ENCODE measurements at places on chromosomes 4 and X.

DNA sequence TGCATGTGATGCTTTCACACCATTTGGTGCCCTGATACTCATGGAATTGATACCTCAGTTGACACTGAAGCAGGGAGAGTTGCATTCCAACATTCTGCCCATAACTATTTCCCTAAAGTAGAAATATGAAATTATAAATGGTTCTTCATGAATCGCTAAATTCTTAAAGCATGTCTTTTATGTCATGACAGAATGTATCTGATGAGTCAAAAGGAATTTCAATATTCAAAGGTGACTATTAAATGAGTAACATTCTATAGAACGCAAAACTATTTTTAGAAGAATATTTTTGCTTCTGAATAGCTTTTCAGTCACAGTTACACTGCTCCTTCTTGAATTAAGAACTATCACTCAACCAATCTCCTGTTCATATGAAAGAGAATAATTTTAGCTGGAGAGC lies 152.8 kb downstream of the ADGRA3 start:
- DNase-seq = no peak

- no peak for DNase-seq
Measured at GRCh38 chr4:45324455-45325417, 598.4 kb upstream of the GNPDA2 start.

GRCh38 chr4:159269116-159269515 lies 166.2 kb downstream of the RAPGEF2 start:
- no peak for DNase-seq

DNA sequence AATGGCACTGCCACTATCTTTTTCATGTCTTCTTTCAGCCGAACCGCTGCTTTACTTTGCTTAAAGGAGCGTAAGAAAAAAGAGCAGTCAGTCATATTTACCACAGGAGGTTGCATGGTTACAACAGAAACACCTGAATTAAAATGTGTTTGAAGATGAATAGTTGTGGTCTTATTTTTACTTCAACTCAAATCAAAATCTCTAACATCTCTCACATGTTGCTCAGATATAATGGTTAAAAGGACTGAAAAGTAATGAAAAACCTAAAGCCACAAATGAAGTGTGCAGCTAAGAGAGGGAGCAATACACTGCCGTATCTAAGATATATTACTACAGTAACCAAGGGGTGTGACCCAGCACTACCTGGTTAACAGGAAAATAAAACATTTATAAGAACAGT lies 27.4 kb downstream of the FAM13A start:
- DNase-seq = no peak

DNA sequence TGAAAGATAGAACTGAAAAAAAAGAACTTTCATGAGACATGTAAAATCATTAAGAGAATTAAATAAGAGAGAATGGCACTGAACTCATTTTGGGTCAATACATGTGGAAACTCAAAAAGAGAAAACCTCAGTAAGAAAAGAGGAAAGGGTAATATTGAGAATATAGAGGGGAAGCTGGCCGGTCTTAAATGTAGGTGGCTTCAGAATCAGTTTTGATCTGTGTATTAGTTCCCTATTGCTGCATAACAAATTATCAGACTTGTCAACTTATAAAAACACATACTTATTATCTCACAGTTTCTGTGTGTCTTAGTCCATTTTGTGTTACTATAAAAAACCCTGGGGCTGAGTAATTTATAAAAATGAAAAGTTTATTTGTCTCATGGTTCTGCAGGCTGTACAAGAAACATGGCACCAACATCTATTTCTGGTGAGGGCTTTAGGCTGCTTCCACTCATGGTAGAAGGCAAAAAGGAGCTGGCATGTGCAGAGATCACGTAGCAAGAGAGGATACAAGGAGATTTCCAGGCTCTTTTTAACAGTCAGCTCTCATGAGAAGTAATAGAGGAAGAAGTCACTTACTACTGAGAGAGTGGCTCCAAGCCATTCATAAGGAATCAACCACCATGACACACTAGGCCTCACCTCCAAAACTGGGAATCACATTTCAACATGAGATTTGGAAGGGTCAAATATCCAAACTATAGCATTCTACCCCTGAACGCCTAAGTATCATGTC lies 29.6 kb downstream of the SATL1 start:
- DNase-seq = no peak

- no peak for DNase-seq
Measured at GRCh38 chrX:6223516-6223915, 5.2 kb downstream of the NLGN4X start.

DNA sequence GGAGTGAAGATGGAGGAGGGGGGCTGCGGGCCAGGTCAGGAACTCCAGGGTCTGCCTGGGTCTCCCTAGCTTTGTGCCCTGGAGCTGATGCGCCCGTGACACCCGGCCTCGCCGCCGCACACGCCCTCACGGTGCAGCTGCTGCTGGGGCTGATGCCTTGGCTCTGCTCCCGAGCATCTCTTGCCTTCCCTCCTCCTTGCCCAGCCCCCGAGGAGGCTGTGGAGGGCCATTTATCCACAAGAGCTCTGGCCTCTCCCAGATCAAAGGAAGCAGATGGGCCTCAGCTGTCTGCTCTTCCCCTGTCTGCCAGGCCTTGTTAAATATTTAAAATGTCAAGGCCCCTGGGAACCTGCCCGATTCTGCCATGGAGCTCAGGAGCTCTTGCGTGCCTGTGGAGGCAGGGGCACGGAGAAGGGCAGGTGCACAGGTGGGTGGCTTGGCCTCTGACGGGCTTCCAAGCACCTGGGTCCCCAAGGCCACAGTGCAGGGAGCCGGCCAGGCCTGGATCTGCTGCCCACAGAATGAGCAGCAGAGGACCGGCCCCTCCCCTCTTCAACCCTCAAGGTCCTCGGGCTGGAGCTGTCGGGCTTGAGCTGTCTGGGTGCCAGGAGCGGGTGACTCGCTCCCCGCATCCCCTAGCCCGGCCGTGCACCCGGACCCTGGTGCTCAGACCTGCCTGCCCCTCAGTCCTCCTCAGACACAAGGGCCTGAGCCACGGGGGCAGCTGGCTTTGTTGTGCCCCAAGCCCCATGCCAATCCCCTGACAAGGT lies 20.3 kb downstream of the ATP2B3 start:
- DNase-seq = no peak

DNA sequence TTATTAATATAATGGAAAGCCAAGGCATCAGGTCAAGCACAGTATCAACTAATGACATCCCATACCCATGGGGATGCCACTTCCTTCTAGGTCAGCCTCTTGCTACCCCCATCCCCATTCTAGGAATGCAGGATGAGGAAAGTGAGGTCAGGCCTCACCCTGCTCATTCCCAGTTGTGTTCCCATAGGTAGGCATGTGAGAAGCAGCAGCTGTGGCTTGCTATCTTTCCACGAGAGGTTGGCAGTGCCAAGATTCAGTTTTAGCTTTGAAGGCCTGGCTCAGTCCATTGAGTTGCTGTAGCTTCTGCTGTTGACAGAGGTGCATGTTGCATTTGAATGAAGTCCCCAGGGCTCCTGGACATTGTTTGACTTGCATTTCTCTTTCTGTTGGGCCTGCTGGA lies 15.5 kb downstream of the LONRF3 start:
- no peak for DNase-seq

DNA sequence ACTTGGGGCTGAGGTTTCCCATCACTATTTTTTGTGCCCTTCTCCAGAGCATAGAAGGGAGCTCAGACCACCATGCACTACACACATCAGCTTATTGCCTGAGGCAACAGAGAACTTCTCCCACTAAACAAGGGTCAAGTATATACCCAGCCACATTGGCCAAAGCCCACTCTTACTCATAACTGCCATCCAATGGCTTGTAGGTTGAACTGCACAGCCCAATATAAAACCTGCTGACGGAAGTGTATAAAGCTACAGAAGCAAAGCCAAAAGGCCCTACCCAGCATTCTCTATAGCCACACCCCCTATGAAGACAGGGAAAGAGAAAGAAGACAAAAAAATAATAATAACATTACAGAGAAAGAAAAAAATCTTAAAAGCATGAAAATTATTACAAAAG lies 139.7 kb downstream of the LRBA start:
- DNase-seq = peak; percentile 66

GRCh38 chr4:158865520-158866177 lies 96.8 kb downstream of the FNIP2 start:
- no peak for DNase-seq

DNA sequence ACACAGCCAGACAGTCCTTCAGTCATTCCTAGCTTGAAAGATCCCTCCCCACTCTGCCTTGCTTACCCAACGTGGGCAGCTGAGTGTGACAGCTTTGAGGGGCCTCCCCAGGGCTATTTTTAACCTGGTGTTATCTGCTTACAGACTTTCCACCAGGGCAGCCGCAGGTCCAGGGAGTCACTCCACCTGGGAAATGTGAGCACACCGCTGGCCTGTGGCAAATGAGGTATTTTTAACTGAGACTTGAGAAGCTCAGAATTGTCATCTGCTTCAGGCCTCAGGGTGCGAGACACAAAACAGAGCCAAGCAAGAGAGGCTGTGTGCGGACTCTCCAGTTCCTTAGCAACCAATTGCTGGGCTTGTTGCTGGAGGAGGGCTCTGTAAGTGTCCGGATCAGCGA lies 13.0 kb downstream of the CORIN start:
- DNase-seq = no peak

DNA sequence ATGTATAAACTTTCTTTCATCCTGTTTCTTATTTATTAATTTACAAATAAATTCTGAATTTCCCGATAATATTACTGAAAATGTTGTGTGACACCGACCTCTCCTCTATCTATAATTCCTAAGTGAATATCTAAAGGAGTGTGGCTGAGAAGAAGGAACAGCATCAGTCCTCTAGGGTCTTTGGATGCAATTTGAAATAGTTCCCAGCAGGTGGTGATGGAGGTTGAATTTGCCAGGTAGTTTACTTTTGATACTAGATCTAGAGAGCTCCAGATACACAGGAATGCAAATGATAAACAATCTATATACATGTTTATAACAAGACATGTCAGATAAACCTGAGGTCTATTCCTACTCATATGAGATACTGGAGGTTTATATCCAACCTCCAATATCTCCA lies 305.4 kb downstream of the PCDH18 start:
- no peak for DNase-seq

DNA sequence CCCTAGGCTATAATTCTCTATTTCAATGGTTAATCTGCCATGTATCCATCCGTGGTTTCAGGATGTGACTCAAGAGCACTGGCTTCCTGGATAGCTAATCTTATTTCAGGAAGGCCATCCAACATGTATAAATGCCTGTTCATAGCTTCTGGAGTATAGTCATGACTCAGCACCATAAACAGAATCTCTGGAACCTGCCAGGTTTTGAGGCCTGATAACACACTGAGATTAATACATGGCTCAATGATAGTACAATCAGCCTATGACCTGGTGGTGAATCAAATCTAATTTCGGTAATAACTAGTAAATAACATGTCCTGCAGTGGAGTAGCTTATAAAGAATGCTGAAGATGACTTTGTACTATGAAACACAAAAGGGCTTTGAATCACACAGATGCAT lies 5.7 kb upstream of the IL13RA2 start:
- peak; percentile 66 for DNase-seq

GRCh38 chr4:16597443-16597842 lies 301.0 kb downstream of the LDB2 start:
- no peak for DNase-seq

DNA sequence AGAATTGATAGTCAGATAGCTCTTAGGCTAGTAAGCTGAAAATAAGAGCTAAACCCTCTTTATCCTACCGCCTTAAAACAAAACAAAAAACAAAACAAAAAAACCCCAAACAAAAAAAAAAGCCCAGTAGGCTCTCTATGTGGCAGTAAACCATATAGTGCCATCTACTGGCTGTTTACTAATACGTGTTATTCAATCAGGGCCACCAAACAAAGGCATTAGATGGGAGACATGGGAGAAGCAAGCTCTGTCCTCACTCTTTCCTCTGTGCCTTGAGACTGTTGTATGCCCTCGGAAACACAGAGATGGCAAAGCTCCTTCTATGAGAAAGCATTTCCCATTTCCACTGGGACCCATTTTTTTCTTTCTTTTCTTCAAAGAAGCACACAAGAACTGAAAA lies 148.8 kb upstream of the MID1 start:
- no peak for DNase-seq

- no peak for DNase-seq
Measured at GRCh38 chr4:1703867-1704266, 8.3 kb downstream of the SLBP start.

GRCh38 chr4:45317276-45317675 lies 590.9 kb upstream of the GNPDA2 start:
- DNase-seq = no peak

DNA sequence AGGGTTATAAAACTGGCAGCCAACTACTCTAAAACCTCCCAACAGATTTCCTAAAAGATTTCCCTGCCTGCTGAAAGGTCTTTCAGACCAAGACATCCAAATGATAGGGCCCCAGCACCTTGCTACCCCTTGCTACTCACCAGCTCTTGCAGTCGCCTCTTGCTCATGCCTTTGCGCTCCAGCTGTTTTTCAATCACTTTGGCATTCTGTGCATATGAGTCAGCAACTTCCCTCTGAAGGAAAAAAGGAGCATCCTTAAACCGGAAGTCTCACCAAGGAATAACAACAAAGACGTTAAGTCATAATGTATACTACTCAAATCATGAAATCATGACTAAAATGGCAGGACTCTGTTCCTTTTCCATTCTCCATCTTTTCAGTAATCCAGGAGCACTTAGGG lies 24.0 kb downstream of the STEEP1 start:
- no peak for DNase-seq

GRCh38 chr4:99574530-99575324 lies at the start of gene MTTP:
MTTP (plus strand) TSS chr4:99574824; CDS start chr4:99574910, 86 bp downstream.
- DNase-seq = peak; percentile 81

GRCh38 chr4:156169011-156169410 lies 215.3 kb upstream of the CTSO start:
- DNase-seq = no peak

DNA sequence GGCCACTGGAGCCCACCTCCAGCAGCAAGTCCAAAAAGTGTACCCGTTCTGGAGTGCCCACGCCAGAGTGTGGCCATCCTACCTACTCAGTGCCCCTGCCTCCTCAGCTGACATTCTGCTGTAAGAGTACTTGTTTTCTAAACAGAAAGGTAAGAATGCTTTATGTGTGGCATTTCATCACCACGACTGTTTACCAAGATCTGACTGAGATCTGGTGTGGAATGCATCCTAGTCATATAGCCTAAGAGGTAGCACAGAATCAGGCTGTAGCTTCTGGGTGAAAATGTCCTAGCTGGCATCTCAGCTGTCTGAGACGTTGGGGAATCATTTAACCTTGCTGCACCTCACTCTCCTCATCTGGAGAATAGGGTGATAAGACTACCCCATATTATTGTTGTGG lies 638.7 kb upstream of the TENM3 start:
- no peak for DNase-seq

- no peak for DNase-seq
Measured at GRCh38 chr4:2835978-2836377, 7.7 kb upstream of the ADD1 start.

GRCh38 chrX:31440546-31440945 lies 368.7 kb upstream of the FTHL17 start:
- no peak for DNase-seq

- no peak for DNase-seq
Measured at GRCh38 chr4:78310007-78310739, 241.4 kb upstream of the ANXA3 start.

GRCh38 chrX:44032479-44032878 lies 59.3 kb upstream of the NDP start:
- no peak for DNase-seq

GRCh38 chr4:178595500-178596138 lies 1153.4 kb upstream of the AGA start:
- DNase-seq = no peak

- no peak for DNase-seq
Measured at GRCh38 chr4:171101845-171102244, 711.4 kb upstream of the GALNTL6 start.

GRCh38 chr4:11428899-11429698 lies 405 bp upstream of the HS3ST1 start:
- DNase-seq = peak; percentile 95
